H1 (cell line): ENCODE measurements at places on chromosomes 11 and 22. TPM values are rescaled to one million over a fixed set of nuclear protein-coding genes. Genes with fewer than 3 reads are reported as not detected.

Gene SAA1
- polyA plus RNA-seq, result 0.41 TPM in 1 of 2 replicates, not detected in the other

Gene SMPD1
- 2.4 and 4.5 TPM in 2 replicates for polyA plus RNA-seq

Gene INS
- not detected in 2 replicates for polyA plus RNA-seq

Gene RIBC2
- 0.79 and 0.83 TPM in 2 replicates for polyA plus RNA-seq

Gene TSSC4
- polyA plus RNA-seq, result 34.0 and 49.6 TPM in 2 replicates

Gene SNX32
- 0.76 and 1.4 TPM in 2 replicates for polyA plus RNA-seq

Gene SELENOH
- 264 and 326 TPM in 2 replicates for polyA plus RNA-seq

GRCh38 chr11:63841554-63841953 is 2.6 kb downstream of the MARK2 start:
- DNase-seq, result no peak

GRCh38 chr22:45208993-45209838 is 31.5 kb downstream of the KIAA0930 start:
- peak; percentile 43 for DNase-seq

DNA sequence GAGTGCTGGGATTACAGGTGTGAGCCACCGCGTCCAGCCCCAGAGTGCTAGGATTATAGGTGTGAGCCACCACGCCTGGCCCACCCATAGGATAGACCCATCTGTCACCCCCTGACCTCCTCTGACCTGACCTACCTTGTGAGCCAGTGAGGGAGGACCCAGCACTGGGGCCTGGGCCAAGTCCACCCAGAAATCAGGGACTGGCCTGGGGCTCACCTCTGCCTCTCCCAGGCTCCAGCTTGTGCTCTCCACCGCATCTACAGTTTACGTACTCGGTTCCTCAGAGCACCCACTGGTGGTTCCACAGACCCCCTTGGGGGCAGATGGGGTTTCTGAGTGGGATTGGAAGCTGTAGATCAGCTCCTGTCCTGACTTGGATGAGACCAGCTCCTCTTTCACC is 6.4 kb downstream of the SLC29A2 start:
- no peak for DNase-seq

GRCh38 chr11:128804481-128804880 is 62.6 kb downstream of the KCNJ1 start:
- no peak for DNase-seq

DNA sequence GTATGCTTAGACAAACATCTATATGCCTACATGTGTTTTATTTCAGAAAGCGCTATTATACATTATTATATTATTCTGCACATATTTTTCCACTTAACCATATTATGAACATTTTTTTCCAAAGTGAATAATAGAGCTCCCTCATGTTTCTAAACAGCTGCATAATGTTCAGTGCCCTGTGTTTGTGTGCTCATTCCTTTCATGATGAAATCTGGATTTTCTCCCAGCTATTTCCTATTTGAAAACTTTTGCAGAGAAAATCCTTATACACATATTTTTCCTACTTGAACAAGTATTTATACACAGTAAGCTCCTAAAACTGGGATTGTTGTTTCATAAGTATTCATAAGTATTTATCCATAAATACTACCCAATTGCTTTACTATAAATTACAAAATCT is 18.1 kb upstream of the RFPL2 start:
- no peak for DNase-seq

DNA sequence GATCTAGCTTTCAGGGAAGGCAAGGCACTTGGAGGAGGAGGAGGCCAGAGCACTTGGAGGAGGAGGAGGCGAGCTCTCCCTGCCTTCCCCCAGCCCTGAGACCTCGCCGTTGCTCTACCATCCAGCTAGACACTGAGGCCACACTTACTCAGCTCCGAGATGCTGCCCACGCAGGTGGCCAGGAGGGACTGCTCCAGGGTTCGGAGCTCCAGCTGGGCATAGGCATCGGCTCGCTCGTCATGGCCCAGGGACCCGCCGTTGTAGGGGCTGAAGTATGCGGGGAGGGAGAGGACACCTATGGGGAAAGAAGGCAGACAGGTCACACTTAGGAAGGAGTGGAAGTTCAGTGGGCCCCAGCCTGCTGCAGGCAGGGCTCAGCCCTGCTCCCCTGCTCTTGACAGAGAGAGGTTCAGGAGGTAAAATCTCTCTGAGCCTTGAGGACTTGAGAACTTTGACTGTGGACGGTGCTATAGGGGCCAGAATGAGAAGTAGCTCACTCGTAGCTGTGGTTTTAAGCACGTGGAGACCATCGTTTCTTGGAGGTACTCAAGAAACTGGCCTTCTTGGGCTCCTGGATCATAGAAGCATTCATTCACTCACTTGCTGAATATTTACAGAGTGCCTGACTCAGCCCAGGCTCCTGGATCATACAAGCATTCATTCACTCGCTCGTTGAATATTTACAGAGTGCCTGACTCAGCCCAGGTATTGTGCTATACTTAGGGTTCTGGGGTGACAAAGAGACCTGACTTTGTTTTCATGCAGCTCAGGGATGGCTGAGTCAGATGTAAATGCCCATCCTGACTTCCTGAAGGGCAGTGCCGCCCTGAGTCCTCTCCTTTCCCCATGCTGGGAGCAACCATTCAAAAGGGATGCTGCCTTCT is 99.2 kb downstream of the NAT10 start:
- no peak for DNase-seq

- no peak for DNase-seq
These were observed 1259.6 kb upstream of the TENM4 start for GRCh38 chr11:80700386-80700785.

- no peak for DNase-seq
These were observed 69.1 kb downstream of the C11orf87 start for GRCh38 chr11:109490953-109491635.

DNA sequence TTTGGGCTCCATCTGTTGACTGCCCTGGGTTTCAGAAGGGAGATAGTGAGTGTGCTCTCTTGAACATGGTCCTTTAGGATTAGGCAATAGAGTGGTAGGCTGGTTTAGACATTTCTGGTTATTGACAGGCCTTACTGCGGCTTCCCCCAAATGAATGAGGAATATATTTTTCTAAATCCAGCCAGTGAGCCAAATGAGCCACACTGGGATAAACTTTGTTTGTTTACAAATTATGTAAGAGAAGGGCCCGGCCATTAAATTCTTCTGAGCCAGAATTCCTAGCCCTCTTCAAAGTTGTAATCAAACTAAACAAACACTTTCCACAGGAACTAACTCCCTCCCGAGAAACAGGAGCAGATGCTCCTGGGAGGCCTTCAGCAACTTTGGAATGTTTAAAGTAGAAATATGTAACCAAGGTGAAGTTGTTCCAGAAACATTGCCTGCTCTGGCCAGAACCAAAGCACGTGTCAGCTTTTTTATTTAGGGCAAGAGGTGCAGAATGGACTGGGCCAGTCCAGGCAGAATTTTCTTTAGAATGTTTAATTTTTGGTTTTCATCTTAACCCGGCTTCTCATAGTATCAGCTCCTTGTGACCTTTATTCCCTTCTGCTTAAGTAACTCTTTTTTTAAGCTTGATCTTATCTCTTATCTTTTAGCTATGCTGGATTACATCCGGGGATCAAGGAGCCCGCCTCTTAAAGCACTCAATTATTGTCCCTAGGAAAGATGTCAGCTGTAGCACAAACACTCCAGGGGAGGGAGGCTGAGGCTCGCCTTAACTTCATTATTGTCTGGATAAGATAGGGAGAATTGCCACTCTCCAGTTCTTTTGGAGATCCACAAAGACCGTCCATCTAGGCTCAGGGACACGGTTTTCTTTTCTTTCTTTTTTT is 28.7 kb downstream of the ZNRF3 start:
- DNase-seq, result no peak

- no peak for DNase-seq
These were observed 16.8 kb upstream of the TSPAN18 start for GRCh38 chr11:44709966-44710365.

DNA sequence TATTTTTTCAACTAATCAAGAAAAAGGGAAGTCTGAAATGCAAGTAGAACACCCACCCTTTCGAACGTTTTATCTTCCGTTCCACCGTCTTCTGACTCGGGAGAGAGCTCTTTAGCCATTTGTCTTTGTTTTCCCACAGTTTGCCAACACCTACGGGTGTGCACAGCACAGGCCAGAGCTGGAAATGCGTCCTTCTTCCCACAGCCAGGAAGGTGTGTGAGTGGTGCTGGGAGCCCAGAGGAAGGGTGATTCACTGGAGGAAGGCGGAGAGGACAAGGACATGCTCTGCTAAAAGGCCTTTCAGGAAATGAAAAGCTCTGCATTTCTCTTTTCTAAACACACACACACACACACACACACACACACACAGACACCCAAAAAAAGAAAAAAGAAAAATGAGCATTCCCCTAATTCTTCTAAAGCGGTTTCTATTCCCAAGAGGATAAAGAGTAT is 18.5 kb downstream of the ENDOD1 start:
- no peak for DNase-seq

DNA sequence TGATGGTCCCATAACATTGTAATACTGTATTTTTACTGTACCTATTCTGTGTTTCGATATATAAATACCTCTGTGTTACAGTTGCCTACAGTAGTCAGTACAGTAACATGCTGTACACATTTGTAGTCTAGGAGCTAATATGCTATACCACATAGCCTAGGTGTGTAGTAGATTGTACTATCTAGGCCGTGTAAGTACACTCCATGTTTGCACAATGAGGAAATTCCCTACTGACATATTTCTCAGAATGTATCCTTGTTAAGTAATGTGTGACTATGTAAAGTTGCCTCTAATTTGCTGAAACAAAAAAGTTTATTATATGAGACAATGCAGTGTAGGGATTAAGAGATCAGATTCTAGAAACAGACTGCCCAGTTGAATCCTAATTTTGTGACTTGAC is 21.3 kb downstream of the CAPRIN1 start:
- DNase-seq, result no peak

GRCh38 chr11:74819400-74819799 is 70.8 kb downstream of the RNF169 start:
- DNase-seq, result no peak

- no peak for DNase-seq
These were observed 96.9 kb upstream of the CRYBB3 start for GRCh38 chr22:25102722-25103121.

DNA sequence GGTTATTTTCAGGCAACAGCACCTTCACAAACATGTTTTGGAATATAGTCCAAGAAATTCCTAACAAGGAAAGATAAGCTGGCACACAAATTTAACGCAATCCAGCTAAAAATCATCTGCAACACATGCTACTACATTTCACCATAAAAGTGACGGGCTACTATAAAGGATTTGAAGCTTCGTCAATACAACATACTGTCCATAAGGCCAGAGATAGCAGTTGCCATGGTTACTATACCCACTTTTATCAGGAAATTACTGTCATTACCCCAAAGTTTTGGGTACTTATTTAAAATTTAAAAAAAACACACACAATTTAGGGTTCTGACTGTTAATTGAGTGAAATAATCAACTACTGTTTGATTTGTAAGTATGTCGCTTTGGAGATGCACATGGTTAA is 6.9 kb downstream of the PHF21A start:
- no peak for DNase-seq

GRCh38 chr11:57457643-57458023 is 2.7 kb upstream of the RTN4RL2 start:
- no peak for DNase-seq
